HepG2 (cell line): ENCODE measurements at places on chromosomes 2 and 18. TPM values are rescaled to one million over a fixed set of nuclear protein-coding genes. Genes with fewer than 3 reads are reported as not detected.

GRCh38 chr2:112001136-112001715 lies 53.8 kb upstream of the TMEM87B start:
- peaks cover 21% of the 10 kb centered on the region for H3K36me3 ChIP-seq
- no peaks in the 10 kb centered on the region for H3K4me1 ChIP-seq
- no peak overlapping the region for H3K4me3 ChIP-seq
- no peak for DNase-seq

DNA sequence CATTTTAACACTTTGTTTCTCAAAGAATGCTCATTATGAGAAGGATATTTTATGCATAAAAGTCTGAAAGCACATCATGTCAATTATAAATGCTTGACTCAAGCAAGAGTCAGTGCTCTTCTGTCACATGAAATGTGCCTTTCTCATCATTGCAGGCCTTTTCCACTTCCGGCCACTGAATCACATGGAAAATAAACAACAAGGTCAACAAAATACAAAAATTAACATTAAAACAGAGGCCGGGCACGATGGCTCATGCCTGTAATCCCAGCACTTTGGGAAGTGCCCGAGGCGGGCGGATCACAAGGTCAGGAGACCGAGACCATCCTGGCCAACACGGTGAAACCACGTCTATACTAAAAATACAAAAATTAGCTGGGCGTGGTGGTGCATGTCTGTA lies 480.6 kb downstream of the SPAG16 start:
- H3K27me3 ChIP-seq, result no peaks in the 10 kb centered on the region
- no peaks in the 10 kb centered on the region for H3K4me1 ChIP-seq
- no peak for DNase-seq
- H3K27ac ChIP-seq, result no peak overlapping the region

- H3K4me3 ChIP-seq, result no peak overlapping the region
- DNase-seq, result peak; percentile 45
- peaks cover 44% of the 10 kb centered on the region; the same call in 2 of the 3 replicates for H3K27me3 ChIP-seq
- H3K4me1 ChIP-seq, result peaks cover 27% of the 10 kb centered on the region
Observed at GRCh38 chr2:11716689-11717321, 29.6 kb upstream of the LPIN1 start.

DNA sequence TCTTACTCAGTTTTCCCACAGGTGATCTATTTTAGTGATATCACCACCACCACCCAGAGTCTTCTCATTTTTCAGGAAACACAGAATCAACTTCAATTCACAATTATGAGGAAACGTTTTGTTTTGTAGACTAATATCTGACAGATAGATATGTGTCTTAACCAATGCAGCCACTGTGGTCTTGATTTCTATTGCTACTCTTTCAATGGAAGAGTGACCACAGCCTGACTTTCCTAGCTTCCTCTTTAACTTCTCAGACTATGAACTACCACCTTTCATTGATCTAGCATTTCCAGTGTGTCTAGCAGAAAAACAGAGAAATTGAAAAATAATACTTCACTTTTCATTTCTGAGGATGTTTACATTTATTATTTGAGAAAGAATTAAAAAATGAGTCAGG lies 20.5 kb downstream of the ADAM17 start:
- DNase-seq, result no peak
- H3K36me3 ChIP-seq, result peaks cover 27% of the 10 kb centered on the region; the same call in 2 of the 3 replicates
- no peak overlapping the region for H3K27ac ChIP-seq
- no peaks in the 10 kb centered on the region for H3K27me3 ChIP-seq
- no peak overlapping the region for H3K4me3 ChIP-seq
- peaks cover 16% of the 10 kb centered on the region for H3K4me1 ChIP-seq

Gene DTNA
- 8.5 and 12.1 TPM in 2 replicates for total RNA-seq

DNA sequence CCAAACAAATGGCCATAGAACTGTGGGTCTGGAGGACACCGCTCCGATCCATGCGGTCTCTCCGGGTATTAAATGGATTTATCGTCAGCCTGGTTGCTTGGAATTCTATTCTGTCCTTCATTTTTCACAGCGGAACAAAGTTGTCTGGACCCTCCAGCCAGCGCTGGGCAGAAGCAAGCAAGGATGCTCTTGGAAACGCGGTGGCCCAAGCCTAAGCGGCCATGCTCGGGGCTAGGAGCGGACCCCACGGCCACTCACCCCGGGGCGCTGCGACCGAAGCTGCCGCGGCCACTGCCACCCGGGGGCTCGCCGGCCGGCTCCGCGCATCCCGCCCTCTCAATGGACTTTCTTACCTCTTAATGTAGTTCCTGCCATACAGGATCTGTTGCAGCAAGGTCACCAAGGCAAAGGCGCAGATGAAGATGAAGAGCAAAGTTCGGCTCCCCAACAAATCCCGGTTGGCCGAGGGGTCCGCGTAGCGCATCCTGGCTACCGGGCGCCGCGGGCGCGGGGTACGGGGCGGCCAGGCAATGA lies 761 bp downstream of the ST8SIA5 start:
- no peaks in the 10 kb centered on the region for H3K36me3 ChIP-seq
- no peak for DNase-seq
- H3K4me1 ChIP-seq, result no peaks in the 10 kb centered on the region
- peaks cover 5% of the 10 kb centered on the region for H3K27me3 ChIP-seq
- H3K4me3 ChIP-seq, result no peak overlapping the region

Gene NDC80
- total RNA-seq, result 33.0 and 47.0 TPM in 2 replicates

DNA sequence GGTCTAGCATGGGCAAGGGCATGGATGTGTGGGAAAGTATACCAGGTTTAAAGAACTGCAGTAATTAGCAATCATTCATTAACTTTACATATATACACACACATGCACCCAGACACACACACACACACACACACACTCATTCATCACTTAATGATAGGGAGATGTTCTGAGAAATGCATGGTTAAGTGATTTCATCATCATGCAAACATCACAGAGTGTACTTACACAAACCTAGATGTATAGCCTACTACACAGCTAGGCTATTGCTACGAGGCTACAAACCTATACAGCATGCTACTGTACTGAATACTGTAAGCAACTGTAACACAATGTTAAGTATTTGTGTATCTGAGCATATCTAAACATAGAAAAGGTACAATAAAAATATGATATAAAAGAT lies 83.6 kb downstream of the COLEC12 start:
- no peaks in the 10 kb centered on the region for H3K27me3 ChIP-seq
- no peaks in the 10 kb centered on the region for H3K36me3 ChIP-seq
- H3K4me3 ChIP-seq, result no peak overlapping the region
- no peaks in the 10 kb centered on the region for H3K4me1 ChIP-seq
- H3K27ac ChIP-seq, result no peak overlapping the region

GRCh38 chr18:32881009-32881408 lies 108.2 kb upstream of the KLHL14 start:
- no peaks in the 10 kb centered on the region for H3K27me3 ChIP-seq
- no peak overlapping the region for H3K4me3 ChIP-seq
- no peak overlapping the region for H3K27ac ChIP-seq
- no peak for DNase-seq

- DNase-seq, result peak; percentile 65
- H3K27ac ChIP-seq, result no peak overlapping the region
- H3K36me3 ChIP-seq, result no peaks in the 10 kb centered on the region
- no peak overlapping the region for H3K4me3 ChIP-seq
- no peaks in the 10 kb centered on the region for H3K4me1 ChIP-seq
- H3K27me3 ChIP-seq, result 0 out of 3 replicates have a peak, but pooled peaks cover 3% of the 10 kb centered on the region
Observed at GRCh38 chr2:55490554-55490953, 29.0 kb upstream of the CFAP36 start.

DNA sequence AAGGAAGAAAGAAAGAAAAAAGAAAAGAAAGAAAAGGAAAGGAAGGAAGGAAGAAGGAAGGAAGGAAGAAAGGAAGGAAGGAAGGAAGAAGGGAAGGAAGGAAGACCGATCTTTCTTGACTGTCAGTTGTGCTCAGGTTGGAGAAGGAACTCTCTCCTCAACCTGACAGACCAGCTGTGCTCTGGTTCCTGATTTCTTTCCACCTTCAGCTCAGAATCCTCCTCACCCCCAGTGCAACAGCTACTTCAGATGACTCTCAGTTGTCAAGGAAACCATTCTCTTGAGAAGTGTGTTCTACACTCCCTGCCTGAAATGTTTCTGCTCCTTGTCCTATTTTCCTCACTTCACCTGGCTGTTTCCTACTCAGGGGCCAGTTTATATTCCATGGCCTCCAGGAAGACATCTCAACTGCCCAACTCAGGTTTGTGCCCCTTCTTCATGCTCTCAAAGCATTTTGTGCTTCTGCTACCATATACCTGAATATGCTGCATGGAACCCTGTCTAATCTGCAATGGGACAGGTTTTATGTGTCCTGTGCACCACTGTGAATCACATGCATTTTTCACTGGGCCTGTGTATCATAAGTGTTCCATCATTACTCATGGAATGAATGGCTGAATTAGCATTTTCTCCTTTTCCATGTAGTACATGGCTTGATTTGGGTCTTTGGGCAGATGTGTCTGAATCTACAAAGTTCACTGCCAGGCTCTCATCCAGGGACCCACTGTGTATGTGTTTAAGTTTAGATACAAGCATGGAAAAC lies 32.8 kb upstream of the DOCK10 start:
- H3K4me1 ChIP-seq, result no peaks in the 10 kb centered on the region
- H3K27me3 ChIP-seq, result no peaks in the 10 kb centered on the region
- H3K4me3 ChIP-seq, result no peak overlapping the region
- H3K36me3 ChIP-seq, result no peaks in the 10 kb centered on the region

GRCh38 chr2:190804182-190804795 lies 76.3 kb upstream of the GLS start:
- no peak for DNase-seq
- no peaks in the 10 kb centered on the region for H3K27me3 ChIP-seq
- no peak overlapping the region for H3K4me3 ChIP-seq
- H3K36me3 ChIP-seq, result no peaks in the 10 kb centered on the region

- H3K27me3 ChIP-seq, result no peaks in the 10 kb centered on the region
- peak overlapping the region; percentile 32; the same call in 1 of the 2 replicates for H3K4me3 ChIP-seq
- H3K36me3 ChIP-seq, result no peaks in the 10 kb centered on the region
- H3K27ac ChIP-seq, result peak overlapping the region; percentile 93
- DNase-seq, result no peak
Observed at GRCh38 chr18:3605954-3606443, 156.0 kb downstream of the TGIF1 start.

Gene ALKAL2
- total RNA-seq, result 0.22 TPM in 1 of 2 replicates, not detected in the other

DNA sequence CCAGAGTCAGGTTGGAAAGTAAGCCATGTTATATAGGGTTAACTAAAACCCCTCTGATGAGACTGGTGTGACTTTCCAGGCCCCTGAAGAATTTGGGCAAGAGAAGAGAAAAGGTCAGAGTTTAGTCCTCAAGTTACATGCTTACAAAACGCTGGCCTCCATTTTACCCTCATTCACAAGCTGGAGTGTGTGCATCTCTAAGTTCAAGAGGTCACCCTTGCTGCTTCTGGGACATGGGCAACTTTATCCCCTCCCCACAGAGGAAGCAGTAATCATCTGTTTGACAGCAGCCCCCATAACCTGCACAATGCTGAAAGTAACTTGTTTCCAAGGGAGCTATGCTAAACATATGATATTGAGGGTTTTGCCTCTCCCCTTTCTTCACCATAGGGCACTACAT lies 85.2 kb upstream of the CCDC195 start:
- DNase-seq, result no peak
- H3K36me3 ChIP-seq, result no peaks in the 10 kb centered on the region
- H3K27ac ChIP-seq, result no peak overlapping the region
- no peaks in the 10 kb centered on the region for H3K27me3 ChIP-seq
- no peaks in the 10 kb centered on the region for H3K4me1 ChIP-seq

Gene SERPINB13
- total RNA-seq, result not detected in 2 replicates

GRCh38 chr2:239192456-239192855 lies 208.4 kb downstream of the HDAC4 start:
- H3K36me3 ChIP-seq, result peaks cover 17% of the 10 kb centered on the region
- no peak for DNase-seq
- no peaks in the 10 kb centered on the region for H3K27me3 ChIP-seq
- H3K4me1 ChIP-seq, result no peaks in the 10 kb centered on the region

DNA sequence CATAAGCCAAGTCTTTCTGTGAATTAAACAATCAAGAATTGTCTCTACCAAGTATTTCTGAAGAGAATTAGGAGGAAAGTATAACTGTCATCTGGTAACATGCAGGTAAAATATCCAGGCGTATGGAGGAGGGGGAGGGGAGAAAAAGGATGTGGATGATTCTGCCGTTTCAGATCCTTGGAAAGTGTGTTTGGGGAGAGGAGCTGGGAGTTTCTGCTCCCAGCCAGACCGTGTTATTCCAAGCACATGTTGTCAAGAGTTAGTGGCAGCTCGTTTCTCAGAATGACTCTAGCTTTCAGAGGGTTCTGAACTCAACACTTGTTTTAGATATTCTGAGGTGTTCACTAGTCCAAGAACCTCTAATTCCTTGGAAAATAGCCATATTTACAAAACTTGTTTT lies 137.6 kb downstream of the FAM124B start:
- H3K27me3 ChIP-seq, result 0 out of 3 replicates have a peak, but pooled peaks cover 4% of the 10 kb centered on the region
- H3K27ac ChIP-seq, result no peak overlapping the region
- no peak overlapping the region for H3K4me3 ChIP-seq
- H3K36me3 ChIP-seq, result no peaks in the 10 kb centered on the region

Gene RFTN2
- not detected in 2 replicates for total RNA-seq

Gene PCARE
- total RNA-seq, result not detected in 2 replicates

- H3K4me3 ChIP-seq, result no peak overlapping the region
- no peaks in the 10 kb centered on the region for H3K36me3 ChIP-seq
- no peak for DNase-seq
- H3K27ac ChIP-seq, result no peak overlapping the region
- peaks cover 1% of the 10 kb centered on the region; the same call in 1 of the 2 replicates for H3K27me3 ChIP-seq
- H3K4me1 ChIP-seq, result peaks cover 15% of the 10 kb centered on the region; the same call in 1 of the 2 replicates
Observed at GRCh38 chr2:15801904-15802303, 138.4 kb upstream of the MYCN start.

Gene SULT1C4
- total RNA-seq, result 1.3 and 2.6 TPM in 2 replicates

GRCh38 chr2:6913415-6914157 lies 3.6 kb upstream of the RNF144A start:
- no peaks in the 10 kb centered on the region for H3K36me3 ChIP-seq
- H3K27ac ChIP-seq, result no peak overlapping the region
- peaks cover 29% of the 10 kb centered on the region; the same call in 2 of the 3 replicates for H3K27me3 ChIP-seq
- H3K4me1 ChIP-seq, result peaks cover 38% of the 10 kb centered on the region

Gene AFF3
- total RNA-seq, result not detected in 2 replicates

Gene EML6
- total RNA-seq, result 19.9 and 32.4 TPM in 2 replicates

Gene CIDEA
- total RNA-seq, result not detected in 2 replicates

Gene ALPP
- not detected in 2 replicates for total RNA-seq

GRCh38 chr2:237471438-237472186 lies 15.4 kb upstream of the MLPH start:
- no peaks in the 10 kb centered on the region; the same call in 1 of the 2 replicates for H3K27me3 ChIP-seq
- H3K36me3 ChIP-seq, result no peaks in the 10 kb centered on the region
- no peak overlapping the region for H3K27ac ChIP-seq
- no peak overlapping the region for H3K4me3 ChIP-seq
- peak; percentile 51 for DNase-seq

Gene DOK6
- total RNA-seq, result 14.7 and 17.2 TPM in 2 replicates

GRCh38 chr2:1550658-1551316 lies 137.5 kb downstream of the TPO start:
- no peaks in the 10 kb centered on the region for H3K36me3 ChIP-seq
- DNase-seq, result no peak
- H3K27ac ChIP-seq, result no peak overlapping the region
- peaks cover 7% of the 10 kb centered on the region; the same call in 1 of the 2 replicates for H3K4me1 ChIP-seq

- H3K4me1 ChIP-seq, result peaks cover 9% of the 10 kb centered on the region; the same call in 1 of the 2 replicates
- 0 out of 3 replicates have a peak, but pooled peaks cover 2% of the 10 kb centered on the region for H3K27me3 ChIP-seq
- H3K36me3 ChIP-seq, result no peaks in the 10 kb centered on the region
- no peak overlapping the region for H3K27ac ChIP-seq
Observed at GRCh38 chr18:44699572-44700261, 19.0 kb downstream of the SETBP1 start.

GRCh38 chr18:79964330-79965118 lies at the start of gene HSBP1L1:
Gene HSBP1L1, plus strand, starts transcription at chr18:79964643. Its CDS starts 93 bp downstream, at chr18:79964736.
- H3K27ac ChIP-seq, result peak within 1 kb of the TSS; percentile 91
- H3K4me3 ChIP-seq, result peak within 1 kb of the TSS; percentile 85
- peaks cover 10% of the 10 kb centered on the region; the same call in 1 of the 3 replicates for H3K36me3 ChIP-seq
- no peaks in the 10 kb centered on the region for H3K27me3 ChIP-seq
